ENCODE measurements at places on chromosomes 3 and 15.

GRCh38 chr15:92400980-92401787 is 7.5 kb downstream of the ST8SIA2 start:
- DNase-seq = no peak

DNA sequence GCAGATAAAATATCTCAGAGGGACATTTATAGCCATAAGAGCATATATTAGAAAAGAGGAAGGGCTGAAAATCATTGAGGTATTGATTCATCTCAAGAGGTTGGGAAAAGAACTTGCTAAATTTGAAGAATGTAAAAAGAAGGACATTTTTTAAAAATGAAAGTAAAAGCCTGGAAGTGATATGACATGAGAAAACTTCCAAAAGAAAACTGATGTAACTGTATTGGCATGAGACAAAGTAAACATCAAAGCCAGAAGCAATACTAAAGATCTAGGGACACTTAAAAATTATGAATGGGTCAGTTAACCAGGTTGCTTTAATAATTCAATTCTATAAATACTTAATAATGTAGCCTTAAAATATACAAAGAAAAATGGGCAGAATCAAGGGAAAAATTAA is 31.9 kb downstream of the CEP63 start:
- no peak for DNase-seq

DNA sequence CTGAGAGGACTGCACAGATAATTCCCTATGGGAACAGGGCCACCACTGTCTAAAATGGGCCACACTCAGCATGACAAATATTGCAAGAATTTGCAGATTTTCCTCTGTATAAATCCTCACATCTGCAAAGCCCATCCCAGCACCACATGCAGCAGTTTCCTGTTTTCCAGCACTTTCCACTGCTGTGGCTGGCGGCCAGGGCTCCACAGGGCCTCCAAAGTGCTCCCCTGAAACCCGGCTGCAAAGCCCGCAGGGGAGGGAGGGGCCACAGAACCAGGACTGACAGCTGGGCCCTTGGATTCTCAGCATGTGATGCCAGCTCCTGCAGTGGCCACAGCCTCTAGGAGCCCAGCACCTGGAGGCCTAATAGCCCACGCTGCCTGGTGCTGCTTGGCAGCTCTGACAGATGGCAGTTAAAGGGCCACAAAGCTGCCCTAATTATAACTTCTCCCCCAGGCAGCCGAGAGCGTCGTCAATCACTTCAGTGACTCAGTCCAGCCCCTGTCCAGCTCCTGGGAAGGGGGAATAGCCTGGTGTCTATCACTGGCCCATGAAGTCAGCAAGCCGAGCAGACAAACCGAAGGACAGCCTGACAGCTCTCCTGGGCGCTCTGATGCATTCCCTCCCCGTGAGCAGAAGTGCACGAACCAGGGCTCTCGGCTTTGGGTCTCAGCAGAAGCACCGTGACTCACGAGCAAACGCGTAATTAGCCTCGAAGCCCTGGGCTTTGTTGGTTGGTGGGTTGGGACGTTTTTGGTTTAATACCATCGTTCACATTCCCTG is 4.7 kb downstream of the LRRC15 start:
- DNase-seq = no peak

DNA sequence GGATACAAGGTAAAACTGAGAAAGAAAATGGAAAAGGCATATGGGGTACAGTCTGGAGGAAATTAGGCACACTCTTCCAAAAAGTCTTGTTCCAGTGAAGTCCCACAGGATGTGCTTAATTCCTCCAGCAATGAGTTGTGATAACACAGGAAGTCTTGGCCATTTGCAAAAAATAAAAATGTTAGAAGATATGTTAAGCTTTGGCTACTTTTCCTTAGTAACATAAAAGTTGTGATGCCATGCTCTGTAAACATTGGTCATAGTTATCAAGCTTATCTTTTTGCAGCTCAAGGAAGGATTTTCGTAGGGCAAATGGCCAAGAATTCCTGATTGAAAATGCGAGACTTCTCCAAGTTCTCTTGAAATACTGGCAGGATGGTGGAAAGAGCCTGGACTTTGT is 26.4 kb downstream of the LNP1 start:
- no peak for DNase-seq

DNA sequence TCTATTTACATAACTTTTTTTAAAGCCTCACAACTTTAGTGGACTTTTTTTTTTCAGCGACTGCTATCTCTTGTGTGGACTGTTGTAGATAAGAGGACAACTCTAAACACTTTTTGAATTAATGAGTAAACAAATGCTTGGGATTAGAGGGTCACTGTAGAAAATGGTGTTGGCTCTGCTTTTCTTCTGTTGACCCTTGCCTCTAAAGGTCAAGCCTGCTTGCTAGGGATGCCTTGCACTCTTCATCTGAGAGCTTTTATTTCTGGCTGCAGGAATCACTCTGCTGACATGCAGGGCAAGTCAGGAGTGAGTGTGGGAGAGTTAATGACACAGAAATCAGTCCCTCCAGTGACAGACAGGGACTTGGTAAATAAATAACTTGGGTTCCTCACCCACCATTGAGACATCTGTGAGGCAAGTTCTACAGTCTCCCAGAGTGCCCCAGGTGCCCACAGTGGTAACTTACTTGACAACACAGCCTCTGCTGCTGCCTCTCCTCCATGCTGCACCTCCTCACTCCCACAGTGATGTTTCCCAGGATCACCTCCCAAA is 390.1 kb downstream of the IL20RB start:
- DNase-seq = no peak

DNA sequence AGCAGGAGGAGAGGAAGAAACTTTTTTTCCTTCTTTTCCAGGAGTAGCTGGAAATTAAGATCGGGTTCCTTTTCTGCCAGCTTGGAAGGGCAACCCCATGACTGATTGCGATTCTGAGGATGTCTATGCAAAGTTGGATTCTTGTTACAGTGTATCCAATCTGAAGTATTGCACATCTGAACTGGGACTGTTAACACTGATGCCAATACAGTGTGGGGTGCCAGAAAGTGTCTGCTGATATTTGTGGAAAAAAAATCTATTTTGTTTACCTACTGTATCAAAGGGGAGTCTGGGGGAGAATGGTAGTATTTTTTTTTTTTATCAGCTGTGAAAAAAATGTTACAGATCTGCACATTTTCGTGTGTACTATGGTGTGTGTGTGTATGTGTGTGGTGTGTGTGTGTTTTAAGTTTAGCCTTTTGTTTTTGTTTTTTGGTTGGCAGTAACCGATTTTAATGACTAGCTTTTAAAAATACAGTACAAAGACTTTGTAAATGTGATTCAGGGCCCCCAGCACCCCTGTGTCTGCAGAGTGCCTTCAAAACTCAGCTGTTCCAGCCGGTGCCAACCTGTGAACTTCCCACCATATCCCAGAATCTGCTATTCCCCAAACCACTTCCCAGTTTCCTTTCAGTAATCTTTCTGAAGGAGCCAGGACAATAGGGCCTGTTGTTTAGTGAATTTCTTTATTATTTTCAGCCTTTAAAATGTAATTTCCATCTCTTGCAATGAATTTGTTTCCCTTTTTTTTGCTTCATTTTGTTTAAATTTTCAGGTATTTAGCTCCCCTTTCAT is 1.9 kb downstream of the RAP2B start:
- DNase-seq = no peak

GRCh38 chr15:66129586-66129985 is 124.0 kb downstream of the MEGF11 start:
- DNase-seq = no peak

GRCh38 chr3:47476330-47476626 is 537 bp upstream of the SCAP start:
- no peak for DNase-seq

DNA sequence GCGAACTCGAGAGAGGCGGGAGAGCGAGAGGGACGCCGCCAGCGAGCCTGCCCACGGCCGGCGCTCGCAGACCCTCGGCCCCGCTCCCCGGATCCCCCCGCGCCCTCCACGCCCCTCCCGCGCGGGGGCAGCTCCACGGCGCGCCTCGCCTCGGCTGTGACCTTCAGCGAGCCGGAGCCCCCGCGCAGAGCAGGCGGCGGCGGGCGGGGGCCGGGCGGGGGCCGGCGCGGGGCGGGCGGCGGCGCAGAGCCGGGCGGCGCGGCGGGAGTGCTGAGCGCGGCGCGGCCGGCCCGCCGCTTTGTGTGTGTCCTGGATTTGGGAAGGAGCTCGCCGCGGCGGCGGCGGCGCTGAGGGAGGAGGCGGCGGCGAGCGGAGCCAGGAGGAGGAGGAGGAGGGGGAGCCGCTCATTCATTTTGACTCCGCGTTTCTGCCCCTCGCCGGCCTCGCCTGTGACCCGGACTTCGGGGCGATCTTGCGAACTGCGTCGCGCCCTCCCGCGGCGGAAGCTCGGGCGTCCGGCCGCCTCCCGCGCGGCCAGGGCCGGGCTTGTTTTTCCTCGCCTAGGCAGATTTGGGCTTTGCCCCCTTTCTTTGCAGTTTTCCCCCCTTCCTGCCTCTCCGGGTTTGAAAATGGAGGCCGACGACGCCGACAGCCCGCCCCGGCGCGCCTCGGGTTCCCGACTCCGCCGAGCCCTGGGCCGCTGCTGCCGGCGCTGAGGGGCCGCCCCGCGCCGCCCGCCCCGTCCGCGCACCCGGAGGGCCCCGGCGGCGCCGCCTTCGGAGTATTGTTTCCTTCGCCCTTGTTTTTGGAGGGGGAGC is 524 bp downstream of the IGF1R start:
- DNase-seq = peak; percentile 64

GRCh38 chr3:136751316-136752171 is 634 bp downstream of the STAG1 start:
- peak; percentile 67 for DNase-seq

GRCh38 chr3:43279532-43279931 is 6.8 kb upstream of the SNRK start:
- no peak for DNase-seq

DNA sequence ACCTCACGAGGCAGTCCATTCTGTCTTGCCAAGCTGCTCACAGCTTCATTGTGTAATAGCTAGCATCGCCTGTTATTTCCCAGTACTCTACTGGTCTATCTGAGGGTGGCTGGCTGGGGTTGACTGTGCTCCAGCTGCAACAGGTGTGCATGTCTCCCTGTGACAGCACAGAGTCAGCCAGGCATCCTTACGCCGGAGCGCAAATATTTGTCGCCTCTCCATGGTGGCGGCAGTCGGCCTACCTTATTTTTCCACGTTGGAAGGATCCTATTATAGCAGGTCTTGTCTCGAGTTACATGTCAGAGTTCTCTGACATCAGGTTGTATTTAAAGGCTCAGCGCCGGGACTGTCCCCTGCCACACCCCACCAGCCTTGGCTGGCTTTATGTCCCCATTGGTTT is 307.1 kb downstream of the TLE3 start:
- no peak for DNase-seq

- DNase-seq = no peak
Measured at GRCh38 chr15:101451266-101451799, 38.2 kb downstream of the PCSK6 start.

- DNase-seq = no peak
Measured at GRCh38 chr15:52052066-52052935, 33.3 kb downstream of the MAPK6 start.

GRCh38 chr15:92112180-92112579 is 258.7 kb downstream of the SLCO3A1 start:
- DNase-seq = no peak

DNA sequence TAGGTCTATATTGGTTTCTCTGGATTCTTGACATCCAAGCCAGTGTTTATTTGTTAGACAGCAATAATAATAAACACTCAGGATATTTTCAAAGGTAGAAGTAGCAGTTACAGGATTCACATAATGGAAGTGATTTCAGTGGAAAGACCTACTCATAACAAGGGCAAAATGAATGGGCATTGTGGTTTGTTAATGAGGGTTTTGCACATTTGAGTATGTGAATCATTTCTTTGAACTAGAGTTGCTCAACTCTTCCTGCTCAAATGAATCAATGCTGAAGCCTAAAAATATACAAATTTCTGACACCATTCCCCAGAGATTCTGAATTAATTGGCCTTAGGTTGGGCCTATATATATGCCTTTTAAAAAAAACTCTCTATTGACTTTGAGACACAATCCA is 4.1 kb upstream of the COL6A5 start:
- DNase-seq = no peak

- peak; percentile 62 for DNase-seq
Measured at GRCh38 chr15:67101911-67102598, 36.7 kb downstream of the SMAD3 start.

DNA sequence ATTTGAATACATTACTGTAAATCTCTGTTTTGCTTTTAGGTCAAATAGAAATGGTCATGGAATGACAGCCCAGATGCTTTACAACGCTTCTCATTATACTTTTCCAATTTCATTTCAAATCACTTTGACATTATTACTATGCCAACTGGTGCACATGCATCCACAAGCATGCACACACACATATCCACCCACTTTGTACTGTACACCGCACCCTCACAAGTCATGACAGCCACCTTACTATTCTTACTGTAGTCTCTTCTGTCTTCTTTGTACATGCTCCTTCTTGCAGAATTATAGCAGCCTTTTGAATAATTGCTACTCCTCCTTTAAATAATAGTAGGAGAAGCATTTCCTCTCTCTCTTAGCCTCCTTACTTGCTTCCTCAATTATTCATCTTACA is 1361.4 kb downstream of the ROBO1 start:
- DNase-seq = no peak

GRCh38 chr3:88166419-88166971 is 16.7 kb downstream of the C3orf38 start:
- no peak for DNase-seq

DNA sequence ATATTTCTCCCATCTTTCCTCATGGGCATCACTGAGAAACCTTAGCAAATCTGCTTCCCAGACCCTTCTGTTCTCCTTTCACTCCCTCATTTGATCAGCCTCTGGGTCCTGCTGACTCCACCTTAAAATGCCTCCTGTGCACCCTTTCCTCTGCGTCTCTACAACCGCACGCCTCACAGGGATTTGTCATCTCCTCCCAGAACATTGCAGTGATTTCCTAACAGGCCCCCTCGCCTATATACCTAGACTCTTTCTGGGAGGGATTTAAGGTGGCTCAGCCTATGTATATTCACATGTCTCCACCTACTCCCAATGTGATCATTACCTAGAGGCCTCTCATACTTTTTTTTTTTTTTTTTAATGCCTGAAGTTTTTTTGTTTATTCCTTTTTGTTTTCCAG is 69.2 kb downstream of the LIPC start:
- no peak for DNase-seq

DNA sequence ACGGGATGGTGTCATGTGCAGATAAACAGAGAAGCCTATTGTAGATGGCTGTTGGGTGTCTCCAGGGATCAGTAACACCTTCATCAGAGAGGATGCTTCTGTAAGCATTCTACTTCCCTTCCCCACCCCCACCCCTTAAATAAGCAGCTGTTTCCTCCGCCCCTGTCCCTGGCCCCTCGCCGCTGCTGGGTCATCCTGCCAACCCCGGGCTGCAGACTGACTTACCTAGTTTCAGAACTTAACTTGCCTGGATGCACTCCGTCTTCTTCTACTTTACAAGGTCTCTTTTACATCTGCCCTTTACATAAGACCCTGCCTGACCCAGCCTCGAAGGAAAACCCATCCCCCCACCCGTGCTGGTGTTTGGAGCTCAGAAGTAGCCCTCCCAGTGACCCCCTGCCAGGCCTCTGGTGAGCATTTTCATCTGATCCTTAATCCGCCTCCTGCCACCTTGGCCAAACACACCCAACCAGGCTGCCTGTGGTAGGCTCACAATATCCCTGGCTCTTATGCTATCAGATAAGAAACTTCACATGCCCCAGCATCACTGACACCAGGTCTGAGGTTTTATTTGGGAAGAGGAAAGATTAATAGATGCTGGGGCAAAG is 103.0 kb upstream of the HES1 start:
- DNase-seq = no peak

GRCh38 chr3:186997473-186997939 is 67.2 kb downstream of the ST6GAL1 start:
- no peak for DNase-seq

GRCh38 chr15:48279608-48280007 is 51.6 kb upstream of the DUT start:
- no peak for DNase-seq
